Astrocyte (in vitro differentiated cells and primary cell): ENCODE measurements at places on chromosomes 13 and 19. TPM values are rescaled to one million over a fixed set of nuclear protein-coding genes. Genes with fewer than 3 reads are reported as not detected.
A peak's percentile ranks its signal among the peaks of the same experiment; 100 is the strongest.

Gene FCGBP
- 0.54 and 1.4 TPM in 2 replicates for total RNA-seq

Gene CCL25
- total RNA-seq, result not detected in 2 replicates

Gene CFAP97D2
- total RNA-seq, result not detected in 2 replicates

Gene TNFSF13B
- total RNA-seq, result 0.89 and 1.7 TPM in 2 replicates

Gene AMER2
- 0.02 TPM in 1 of 2 replicates, not detected in the other for total RNA-seq

Gene CASP14
- total RNA-seq, result not detected in 2 replicates

Gene PSPN
- 2.8 and 3.0 TPM in 2 replicates for total RNA-seq

Gene ZNF865
- 15.0 and 15.3 TPM in 2 replicates for total RNA-seq

- DNase-seq, result no peak
Measured at GRCh38 chr19:48645620-48646000, 377 bp downstream of the CA11 start.

DNA sequence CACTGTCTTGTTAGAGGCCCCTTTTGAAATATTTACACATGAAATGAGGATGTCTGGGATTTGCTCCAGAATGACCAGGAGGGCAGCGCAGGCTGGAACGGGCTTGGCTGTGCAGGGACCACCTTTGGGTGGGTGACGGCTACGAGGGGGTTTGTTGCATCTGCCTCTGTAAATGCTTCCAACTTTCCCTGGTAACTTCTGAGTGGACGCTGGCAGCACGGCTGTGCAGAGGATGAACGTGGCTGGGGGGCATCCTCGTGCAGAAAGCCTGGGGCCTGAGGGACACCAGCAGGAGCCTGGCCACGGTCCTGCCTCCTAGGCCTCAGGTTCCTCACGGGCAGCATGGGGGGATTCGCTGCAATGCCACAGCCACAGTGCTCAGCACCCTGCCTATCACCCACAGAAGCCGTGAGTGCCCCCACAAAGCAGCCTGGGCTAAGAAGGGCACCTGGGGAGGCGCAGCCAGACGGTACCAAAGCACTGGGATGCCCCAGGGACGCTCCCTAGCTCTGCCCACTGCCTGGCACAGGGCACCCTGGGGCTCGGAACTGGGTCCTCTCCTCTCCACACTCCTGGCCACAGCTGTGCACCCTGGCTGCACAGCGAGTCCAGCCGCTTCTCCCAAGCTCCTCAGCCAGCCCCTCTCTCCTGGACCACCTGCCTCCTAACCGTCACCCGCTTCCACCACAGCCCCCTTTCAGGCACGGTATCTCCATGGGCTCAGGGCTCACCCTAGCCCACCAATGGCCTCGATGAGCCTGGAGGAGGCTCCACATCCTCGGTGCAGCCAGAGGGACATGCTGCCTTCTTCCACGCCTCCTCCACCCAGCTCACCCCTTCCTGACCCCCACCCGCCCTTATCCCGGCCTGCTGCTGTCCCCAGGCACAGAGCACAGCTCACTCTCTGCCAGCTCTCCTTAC is 44.5 kb downstream of the MLLT1 start:
- no peak for DNase-seq

DNA sequence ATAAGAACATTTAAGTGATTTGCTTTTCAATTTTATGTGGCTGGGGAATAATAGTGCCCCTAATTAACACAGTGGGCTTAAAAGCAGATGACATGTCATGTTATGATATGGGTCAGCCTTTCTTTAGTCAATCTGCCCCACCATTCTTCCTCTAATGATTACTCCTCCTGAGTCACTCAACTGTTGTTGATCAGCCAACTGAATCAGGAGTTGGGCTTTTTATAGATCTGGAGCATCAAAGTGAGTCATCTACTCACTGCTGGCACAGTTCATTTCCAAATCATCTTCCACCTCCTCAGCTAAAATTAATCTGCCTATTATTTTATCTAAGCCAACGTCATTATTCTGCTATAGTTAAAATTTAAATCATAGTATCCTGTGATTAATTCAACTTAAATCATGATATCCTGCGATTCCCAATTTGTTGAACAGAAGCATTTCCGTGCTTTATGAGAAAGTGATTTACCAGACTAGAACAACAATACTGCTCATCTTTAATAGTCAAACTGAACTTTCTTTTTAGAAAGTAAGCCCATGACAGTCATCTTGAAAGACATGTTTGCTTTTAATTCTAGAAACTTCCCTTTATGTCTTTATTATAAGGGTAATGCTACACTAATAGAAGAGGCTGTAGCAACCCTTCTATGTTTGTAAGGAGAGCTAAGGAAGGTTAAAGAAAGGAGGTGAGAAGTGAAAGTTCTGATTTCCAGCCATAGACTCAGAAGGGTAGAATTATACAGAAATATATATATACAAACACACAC is 551.4 kb downstream of the TBC1D4 start:
- peak; percentile 66 for DNase-seq

DNA sequence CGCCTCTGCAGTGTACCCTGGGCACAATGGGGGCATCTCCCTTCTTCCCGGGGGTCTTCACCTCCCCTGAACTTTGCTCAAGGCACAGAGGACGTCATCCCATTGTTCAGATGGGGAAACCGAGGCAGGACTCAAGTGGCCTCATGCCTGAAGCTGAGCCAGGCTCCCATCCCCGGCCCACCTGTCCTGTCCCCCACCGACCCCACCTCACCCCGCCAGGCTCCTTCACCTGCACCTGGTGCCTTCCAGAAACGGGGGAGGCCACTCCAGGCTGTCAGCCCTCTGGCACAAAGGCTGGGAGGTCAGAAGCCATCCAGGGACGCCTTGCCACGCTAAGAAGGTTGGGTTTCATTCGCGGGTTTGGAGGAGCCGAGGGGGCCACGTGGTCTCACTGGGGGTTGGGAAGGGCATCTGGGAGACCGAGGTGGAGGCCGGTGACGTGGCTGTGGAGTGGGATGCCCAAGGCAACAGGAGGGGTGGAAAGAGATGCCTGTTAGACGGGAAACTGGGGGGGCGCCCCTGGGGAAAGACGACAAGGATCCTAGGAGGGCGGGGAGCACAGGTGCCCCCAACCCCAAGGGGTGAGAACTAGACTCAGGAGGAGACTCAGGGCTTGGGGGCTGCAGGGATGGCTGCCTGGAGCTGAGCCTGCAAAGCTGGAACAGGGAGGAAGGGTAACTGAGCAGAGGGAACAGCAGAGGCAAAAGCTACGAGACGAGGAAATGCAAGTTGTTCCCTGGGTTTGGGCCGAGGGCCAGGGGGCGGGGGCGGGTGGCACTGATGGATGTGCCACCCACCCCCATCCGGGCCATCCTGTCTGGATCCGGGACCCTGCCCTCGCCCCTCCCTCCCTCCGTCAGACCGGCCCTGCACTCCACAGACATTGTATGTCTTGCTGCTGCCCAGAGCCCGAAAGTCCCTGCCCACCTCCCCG is 6.0 kb upstream of the TCF3 start:
- DNase-seq, result no peak

- no peak for DNase-seq
Measured at GRCh38 chr13:96581741-96582140, 412.5 kb downstream of the OXGR1 start.

GRCh38 chr13:74061926-74062595 is 72.1 kb downstream of the KLF12 start:
- DNase-seq, result peak; percentile 50

DNA sequence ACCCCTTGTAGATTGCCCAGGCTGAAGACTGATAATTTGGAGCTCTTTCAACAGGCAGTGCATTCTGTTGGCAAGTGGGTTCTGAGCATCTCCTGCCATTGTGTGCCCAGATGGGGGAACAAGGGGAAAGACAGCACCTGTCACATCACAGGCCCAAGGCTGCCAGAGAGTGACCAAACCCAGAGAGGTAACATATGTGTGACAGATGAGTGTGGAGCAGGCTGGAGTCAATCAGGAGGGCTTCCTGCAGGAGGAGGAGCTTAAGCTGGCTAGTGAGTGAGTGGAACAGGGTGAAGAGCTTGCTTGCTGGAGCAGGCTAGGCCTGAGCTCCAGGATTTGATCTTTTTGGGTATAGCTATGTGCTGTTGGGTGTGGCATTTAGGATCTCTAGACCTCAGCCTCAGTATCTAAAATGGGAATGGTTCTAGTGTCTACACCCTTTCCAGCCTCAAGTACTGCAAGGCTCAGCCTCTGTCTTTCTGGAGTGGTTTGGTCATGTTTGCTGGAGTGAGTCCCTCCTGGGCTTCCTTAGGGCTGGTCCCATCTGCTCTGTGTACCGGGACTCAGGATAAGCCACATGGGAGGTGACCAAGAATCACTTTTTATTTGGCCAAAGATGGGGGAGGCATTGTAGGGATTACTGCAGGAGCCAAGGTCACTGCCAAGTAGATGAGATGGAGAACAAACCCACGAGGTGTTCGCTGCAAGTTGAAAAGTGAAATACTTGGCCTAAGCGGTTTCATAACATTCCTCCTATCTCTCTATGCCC is 152.4 kb upstream of the TSHZ3 start:
- DNase-seq, result no peak

- DNase-seq, result no peak
Measured at GRCh38 chr13:21058361-21058760, 3.0 kb downstream of the LATS2 start.

GRCh38 chr19:55390461-55390880 is 4.7 kb downstream of the RPL28 start:
- DNase-seq, result no peak

- DNase-seq, result no peak
Measured at GRCh38 chr19:38671654-38672053, 24.2 kb downstream of the ACTN4 start.

- no peak for DNase-seq
Measured at GRCh38 chr13:41502673-41503072, 45.3 kb downstream of the RGCC start.

GRCh38 chr13:39578821-39579291 is 24.1 kb downstream of the LHFPL6 start:
- DNase-seq, result no peak

GRCh38 chr13:107291875-107292274 is 723.9 kb upstream of the ARGLU1 start:
- no peak for DNase-seq

DNA sequence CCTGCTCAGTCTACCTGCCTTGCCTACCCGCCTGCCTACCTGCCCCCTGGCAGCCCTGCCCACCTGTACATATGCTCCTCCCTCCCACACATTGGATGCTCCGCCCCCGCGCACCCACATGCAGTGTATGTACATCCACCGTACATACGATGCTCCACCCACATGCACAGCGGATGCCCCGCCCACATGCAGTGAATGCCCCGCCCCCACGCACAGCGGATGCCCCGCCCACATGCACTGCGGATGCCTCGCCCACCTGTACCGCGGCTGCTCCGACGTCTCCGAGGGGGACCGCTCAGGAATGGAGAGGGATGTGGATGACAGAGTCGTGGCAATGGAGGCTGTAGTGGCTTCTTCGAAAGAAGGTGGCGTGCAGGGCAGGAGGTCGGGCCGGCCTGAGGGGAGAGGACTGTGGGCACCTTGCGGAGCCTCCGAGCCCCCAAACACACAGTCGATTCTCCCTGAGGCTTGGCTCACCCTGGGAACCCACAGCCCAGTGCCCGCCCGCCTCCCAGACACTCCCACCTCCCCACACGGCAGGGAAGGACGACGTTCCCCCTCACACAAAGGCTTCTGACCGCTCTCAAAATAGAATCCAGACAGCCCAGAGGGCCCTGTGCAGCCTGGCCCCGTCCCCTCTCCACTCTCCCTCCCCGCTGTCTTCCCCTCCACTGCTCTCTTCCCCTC is 16.5 kb upstream of the CACTIN start:
- DNase-seq, result no peak

- DNase-seq, result peak; percentile 58
Measured at GRCh38 chr13:29621051-29621800, 25.7 kb upstream of the SLC7A1 start.

DNA sequence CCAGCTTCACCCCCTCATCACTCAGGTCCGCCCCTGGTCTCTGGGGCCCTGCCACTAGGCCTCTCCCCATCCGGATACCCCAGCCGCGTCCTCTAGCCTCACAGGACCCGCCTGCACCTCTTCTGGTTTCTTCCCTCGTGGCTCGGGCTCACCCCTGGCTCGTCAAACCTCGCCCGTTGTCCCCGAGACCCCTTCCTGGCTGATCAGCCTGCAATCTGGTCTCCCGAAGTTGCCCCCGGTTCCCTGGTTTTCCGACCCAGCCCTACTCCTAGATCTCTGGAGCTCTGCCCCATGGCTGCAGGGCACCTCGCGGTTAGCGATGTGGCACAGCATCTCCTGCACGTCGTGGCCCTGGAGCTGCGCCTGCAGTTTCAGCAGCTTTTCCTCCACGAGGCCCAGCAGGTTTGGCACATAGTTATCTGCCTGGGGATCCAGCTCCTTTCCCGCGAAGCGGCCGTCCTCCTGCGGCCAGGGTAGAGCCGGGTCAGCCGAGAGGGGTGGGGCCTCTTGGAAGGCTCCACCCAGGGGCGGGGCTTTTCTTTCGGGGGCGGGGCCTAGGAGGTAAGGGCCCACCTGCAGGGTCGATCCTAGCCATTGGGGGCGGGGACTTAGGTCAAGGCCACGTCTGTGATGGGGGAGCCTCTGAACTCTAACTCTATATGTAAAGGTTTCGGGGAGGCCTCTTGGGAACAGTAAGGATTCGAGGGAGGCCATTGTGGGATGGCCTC is 2.4 kb upstream of the RGL3 start:
- no peak for DNase-seq

- DNase-seq, result no peak
Measured at GRCh38 chr19:15837221-15837731, 21.8 kb upstream of the OR10H1 start.

DNA sequence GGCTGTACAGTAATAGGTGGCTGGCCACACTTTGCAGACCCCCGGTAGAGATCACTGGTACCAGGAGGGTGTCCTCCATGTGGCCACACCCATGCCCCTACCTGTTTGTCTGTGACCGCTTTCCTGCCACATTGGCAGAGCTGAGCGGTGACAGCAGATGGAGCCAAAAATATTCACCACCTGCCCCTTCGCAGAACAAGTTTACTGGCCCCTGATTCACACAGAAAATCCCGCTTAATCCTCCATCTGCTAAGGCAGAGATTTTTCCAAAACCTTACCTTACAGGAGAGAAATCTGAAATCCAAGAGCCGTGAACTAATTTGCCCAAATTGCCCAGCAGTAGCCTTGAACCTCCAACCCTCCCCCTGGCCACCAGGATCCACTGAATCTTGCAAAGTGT is 52.1 kb downstream of the MYO9B start:
- DNase-seq, result no peak

DNA sequence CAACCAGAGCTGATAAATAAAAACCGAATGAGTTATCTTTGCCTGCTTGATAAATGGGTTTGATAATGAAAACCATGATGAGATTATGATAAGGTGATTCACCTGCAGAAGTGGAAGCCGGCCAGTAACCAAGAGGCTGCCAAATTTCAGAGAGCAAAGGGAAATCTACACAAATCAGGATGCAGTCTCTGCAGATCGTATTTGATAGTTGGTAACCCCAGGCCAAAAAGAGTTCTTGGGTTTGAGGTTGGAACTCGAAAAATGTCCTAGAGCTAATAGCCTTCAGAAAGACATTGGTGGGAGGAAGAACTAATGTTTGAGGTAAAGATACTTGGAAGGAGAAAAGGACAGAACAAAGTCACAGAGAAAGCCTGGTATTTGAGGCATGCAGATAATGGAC is 9.6 kb upstream of the LATS2 start:
- DNase-seq, result peak; percentile 72

- DNase-seq, result no peak
Measured at GRCh38 chr19:30160426-30160825, 211.8 kb upstream of the ZNF536 start.

- DNase-seq, result peak; percentile 97
Measured at GRCh38 chr13:74210693-74211393, 76.6 kb upstream of the KLF12 start.

- no peak for DNase-seq
Measured at GRCh38 chr13:90889906-90890834, 457.3 kb upstream of the MIR17HG start.

GRCh38 chr19:13981021-13981420 is 25.1 kb downstream of the RFX1 start:
- no peak for DNase-seq
